ENCODE measurements at places on chromosomes 2 and 18.

- no peak for DNase-seq
Observed at GRCh38 chr2:69945941-69946340, 15.5 kb downstream of the ASPRV1 start.

DNA sequence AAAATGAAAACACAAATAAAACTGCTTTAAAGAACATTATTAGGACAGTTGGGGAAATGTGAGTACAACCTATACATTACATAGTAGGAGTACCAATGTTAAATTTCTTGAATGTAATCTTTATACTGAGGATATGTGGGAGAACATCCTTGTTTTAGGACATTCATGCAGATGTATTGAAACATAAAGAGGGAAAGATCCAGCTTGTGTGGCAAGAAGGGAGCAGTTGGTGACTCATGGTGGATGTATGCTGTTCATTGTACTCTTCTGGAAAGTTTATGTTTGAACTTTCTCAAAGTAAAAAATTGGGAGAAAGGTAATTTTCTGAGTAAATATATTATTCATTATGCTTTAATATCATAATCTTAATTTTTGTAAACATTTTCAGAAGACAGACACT lies 132.1 kb upstream of the DLGAP1 start:
- no peak for DNase-seq

DNA sequence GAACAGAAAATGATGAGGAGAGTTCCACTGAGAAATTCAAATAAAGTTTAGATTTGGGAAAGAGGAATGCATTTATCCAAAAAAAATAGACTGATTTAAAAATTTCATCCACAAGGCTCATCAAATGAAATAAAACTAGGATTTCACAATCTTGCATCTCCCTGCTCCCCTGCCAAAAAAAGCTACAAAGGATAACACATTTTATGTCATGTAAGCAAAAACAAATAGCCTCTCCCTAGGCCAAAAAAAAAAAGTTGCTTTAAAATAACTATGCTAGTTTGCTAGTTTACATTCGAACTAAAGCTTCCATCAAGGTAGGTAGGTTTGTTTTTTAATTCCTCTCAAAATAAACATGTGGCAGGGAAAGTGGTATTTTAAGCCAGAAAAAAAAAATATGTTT lies 465.5 kb upstream of the ID2 start:
- DNase-seq: no peak

- DNase-seq: no peak
Observed at GRCh38 chr2:157305723-157306110, 19.9 kb downstream of the ERMN start.

DNA sequence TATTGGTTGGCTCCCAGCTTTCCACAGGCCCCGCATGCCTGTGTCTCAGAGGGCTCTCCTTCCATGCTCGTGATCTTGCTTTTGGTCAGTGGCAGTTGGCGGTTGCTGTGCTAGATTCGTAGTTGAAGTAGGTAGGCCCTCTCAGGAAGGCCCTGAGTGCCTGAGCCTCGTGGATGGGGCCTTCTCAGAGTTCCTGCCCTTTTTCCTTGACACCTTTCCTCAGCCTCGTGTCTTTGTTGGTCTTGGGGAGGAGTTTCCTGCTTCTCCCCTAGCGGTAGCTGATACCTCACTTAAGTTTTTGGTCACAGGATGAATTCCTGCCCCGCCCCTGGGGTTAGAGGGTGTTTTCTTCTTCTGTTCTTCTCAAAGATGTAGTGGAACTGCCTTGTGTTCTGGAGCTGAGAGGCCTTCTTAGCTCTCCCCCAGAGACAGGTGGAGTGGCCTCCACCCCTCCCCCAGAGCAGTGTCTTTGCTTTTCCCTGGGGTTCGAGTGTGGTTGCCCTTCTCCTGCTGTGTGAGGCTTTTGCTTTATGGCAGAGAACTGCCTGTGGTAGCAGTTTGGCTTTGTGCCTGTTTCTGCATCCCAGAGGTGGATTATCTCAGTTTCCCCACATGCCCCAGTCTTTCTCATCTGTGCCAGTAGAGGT lies 94.8 kb downstream of the ZNF407 start:
- DNase-seq: no peak

GRCh38 chr2:155703917-155704316 lies 628.6 kb downstream of the NR4A2 start:
- DNase-seq: no peak

DNA sequence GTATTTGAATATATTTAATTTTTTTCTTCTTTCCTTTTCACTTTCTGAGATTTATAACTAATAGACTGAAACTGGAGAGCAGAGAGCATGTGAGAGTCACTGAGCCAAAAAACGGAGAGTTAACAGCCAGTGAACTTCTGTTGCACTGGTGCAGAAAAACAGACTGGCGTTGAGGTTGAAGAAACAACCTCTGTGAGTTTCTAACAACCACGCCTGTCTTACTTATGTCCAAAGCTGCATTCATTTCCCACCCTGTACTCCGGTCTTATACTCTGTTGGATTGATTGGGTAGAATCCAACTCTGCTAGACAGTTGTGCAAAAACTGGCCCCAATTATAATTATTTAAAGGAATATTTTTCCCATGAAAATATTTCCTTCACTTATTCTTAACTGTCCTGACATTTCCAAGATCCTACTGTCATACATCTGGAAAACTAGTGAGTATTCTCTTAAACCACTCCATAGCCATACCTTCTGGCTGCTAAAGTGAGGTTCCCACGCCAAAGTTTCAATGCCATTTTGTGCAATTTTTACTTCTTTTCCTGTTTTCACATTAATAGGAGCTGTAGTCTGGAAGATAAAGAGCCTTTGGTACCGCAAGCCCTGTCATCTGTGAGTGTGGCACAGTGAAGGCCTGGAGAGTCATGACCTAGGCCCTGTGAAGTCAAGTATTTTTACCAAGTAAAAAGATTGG lies 9.4 kb downstream of the CYP1B1 start:
- DNase-seq: no peak

- DNase-seq: no peak
Observed at GRCh38 chr2:8028981-8029380, 652.9 kb upstream of the ID2 start.

DNA sequence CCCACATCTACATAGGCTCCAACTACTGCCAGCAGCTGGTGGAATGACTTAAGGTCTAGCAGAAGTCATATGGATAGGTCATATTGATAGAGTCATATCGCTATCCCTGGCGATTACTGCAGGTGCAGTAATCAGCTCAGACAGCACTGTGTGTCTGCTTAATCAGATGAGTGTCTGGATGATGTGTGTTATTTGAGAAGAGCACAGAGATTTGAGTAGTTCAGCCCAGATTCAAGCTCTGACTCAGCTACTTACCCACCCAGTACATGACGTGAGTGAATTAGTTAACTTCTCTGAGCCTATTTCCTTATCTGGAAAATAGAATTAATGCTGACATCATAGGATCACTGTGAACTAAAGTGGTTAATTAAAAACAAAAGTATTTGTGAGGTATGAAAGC lies 78.9 kb downstream of the EHD3 start:
- DNase-seq: no peak

DNA sequence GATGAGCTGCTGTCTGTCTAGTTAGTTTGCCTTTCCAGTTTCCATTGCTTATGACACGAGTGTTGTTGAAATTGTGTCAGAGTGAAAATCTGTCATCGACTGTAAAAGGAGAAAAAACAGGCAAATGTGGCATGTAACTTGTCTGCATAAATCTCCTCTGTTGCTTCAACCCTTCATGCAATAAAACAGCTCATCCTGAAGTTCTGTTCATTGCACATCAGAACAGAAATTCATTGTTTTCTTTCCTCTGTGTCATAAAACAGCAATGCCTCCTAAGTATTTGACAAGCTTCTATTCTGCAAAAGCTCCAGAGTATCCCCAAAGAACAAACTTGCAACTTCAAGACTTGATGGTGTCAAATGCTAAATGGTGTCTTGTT lies 432.1 kb downstream of the MEIS1 start:
- no peak for DNase-seq

DNA sequence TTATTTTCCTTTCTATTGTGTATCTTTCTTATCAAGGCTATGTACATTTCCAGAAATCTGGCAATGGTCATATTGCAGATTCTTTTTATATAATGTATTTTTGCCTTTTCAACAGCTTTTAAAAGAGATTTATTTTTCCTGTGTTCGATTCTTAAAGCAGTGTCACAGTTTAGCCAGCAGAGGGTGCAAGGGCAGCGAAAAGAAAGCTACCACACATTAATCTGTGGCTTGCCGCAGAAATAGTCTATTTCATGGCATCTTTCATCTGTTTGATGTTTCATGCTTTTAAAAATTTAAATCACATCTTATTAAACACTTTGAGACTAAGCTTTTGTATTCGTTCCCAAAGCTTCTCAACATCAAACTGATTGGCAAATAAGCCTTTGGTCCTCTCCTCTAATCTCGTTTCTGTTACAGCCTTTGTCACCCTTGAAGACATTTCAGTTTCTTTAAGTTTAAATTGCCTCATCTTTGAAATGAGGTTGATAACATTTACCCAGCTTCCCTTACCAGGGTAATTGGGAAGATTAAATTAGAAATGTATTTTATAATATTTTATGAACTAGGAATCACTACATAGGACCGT lies 73.3 kb downstream of the PIK3C3 start:
- DNase-seq: peak; percentile 17

DNA sequence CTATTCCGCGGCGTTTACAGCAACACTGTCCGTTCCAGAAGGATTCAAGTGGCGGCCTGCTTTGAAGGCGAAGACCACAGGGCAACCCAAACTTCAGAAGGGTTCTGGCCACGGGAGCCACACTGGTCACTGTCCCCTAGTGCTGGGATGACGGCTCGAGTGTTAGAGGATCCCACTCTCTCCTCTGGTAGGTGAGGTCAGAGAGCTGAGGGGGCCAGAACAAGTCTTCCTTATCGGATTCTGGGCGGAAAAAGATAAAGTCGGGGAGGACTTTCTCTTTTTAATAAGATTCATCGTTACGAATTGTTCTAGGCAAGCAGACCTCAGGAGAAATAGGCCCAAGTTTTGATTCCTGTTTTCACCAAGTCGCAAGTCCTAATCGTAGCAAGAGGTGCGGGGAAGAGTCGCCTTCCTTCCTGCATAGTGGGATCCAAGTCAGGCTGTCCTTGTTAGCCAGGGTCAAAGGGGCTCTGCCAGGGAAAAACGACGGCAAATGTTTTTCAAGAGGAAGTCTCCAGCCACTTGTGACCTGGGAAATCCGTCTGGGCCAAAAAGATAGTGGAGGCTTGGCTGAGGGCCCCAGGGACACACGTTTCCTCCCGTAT lies 864 bp upstream of the MYL12A start:
- no peak for DNase-seq

- DNase-seq: no peak
Observed at GRCh38 chr2:128486640-128487375, 168.1 kb upstream of the HS6ST1 start.

DNA sequence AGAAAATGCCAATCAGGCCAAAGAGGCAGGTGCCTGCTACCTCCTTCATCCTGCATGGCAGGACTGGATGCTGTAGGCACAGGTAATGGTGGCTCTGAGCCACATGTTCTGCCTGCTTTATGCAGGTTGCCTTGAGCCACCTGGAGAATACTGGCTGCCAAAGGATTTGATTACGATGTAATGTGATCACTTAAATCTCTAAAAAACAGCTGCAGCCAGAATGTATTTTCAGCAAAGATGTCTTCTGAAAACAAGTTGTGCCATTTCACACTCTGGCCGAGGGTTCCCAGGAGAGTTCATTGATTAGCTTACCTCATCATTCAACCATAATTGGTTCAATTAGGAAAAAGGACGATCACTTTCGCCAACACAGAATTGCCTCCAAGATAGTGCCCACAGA lies 17.9 kb upstream of the MSGN1 start:
- no peak for DNase-seq

GRCh38 chr2:165239230-165239629 lies at the start of gene SCN2A:
SCN2A (plus strand) TSS chr2:165239414; CDS start chr2:165295824, 56,410 bp downstream.
- no peak for DNase-seq

DNA sequence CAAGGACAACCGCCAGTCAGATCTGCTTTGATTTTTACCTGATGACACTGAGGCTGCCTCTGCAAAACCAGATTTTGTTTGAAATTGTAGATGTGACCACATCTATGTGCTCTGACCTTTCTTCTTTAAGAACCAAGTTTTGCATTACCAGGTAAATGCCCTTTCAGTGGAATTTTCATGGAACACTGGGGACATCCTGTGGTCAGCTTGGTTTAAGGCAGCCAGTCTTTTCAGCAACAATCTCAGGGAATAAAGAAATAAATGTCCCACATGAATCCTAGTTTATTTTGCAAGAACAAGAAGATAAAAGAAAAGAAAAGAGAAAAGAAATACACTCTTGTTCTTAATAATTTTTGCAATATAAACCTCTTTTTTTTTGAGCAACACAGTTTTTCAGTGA lies 90.6 kb downstream of the POU3F3 start:
- no peak for DNase-seq

- no peak for DNase-seq
Observed at GRCh38 chr2:138763971-138764370, 16.2 kb downstream of the NXPH2 start.

GRCh38 chr18:57837917-57838548 lies 34.9 kb upstream of the ATP8B1 start:
- DNase-seq: peak; percentile 21

DNA sequence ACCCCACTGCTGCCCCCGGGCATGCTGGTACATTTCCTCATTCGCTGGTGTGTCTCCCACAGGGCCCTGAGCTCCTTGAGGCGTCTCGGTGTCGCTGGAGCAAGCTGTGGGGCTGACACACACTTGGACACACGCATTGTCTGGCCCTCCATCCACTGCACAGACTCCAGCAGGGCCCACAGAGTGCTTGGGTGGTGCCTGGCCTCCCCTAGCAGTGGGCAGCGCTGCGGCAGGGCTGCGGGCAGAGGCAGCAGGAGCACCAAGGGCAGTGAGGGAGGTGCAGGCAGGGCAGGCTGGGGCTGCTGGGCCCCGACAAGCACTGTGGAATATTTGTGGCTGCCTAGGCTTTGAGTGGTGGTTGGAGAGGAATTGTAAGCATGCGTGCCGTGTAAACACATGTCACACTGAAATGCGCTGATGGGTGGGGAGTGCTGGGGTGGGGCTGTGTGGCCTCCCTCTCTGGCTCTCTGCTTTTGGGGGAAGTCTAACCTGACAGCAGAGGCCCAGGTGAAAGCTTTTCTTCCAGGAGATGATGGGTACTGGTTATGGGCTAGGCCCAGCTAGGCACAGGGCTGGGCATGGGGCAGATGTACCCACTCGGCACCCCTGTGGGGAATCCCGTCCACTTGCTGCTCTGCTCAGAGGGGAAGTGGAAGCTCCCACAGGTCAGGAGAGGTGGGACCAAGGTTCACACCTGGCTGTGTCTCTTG lies 55.5 kb upstream of the HS6ST1 start:
- no peak for DNase-seq

DNA sequence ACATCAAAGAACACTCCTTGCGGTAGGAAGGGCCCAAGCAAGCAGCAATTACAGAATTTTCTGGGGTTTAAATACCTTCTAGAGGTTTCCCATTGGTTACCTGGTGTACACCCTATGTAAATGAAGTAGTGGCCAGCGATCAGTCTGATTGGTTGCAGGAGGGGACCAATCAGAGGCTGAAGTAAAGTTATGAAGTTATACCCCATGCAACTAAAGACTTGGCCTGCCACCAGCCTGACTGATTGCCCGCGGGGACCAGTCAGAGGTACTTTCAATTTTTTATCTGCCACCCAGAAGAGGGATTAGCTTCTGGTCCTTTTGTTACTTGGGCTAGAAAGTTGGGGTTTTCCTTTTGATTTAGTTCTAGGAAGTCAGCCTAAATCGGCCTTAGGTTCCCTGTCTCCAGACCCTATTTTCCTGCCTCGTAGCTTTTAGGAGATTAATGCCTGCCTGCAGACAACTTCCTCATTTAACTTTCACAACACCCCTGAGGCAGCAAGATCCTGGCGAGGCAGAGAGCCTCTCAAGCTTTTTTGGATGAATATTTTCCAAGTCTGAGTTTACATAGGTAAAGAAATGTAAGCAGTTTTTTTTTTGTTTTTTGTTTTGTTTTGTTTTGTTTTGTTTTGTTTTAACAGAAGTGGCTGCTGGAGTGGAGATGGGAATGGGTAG lies 1.5 kb upstream of the DGUOK start:
- no peak for DNase-seq

GRCh38 chr2:54945391-54946219 lies 104.6 kb downstream of the RTN4 start:
- no peak for DNase-seq
